Lower lobe of right lung (tissue), 2 donors: ENCODE measurements at places on chromosomes 2 and 18. TPM values are rescaled to one million over a fixed set of nuclear protein-coding genes. Genes with fewer than 3 reads are reported as not detected.

DNA sequence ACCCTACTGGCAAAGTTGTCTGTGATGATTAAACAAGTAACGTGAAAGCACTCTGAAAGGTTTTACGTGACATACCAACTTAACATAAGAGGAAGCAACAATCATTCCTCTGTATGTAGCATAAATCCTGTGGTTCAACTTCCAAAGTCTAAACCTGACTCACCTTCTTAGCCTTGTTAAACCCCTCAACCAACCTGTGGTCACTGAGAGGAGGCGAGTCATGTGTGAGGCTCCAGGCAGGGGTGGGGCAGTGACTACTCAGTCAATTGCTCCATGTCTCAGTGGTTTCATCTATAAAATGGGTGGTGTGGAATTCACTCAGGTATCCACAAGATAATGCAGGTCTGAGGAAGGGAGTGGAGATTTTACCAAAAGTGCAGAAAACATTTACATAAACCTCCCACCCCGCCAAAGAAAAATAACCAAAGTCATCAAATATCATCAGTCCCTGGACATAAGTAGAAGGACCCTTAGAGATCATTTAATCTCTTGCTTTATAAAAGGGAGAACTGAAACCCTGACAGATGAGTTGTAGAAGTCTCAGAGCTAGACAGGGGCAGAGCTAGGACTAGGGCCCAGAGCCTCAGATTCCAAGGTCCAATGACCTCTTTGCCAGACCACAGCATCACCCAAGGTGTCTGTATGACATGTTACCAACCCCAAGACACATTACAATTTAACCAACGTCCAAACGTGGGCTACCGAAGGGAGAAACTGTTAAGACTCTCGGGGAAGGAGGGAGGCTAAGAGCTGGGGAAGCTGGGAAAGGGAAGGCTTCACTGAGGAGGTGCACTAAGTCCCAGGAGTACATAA lies 3.7 kb upstream of the PCBP1 start:
- no peak overlapping the region for H3K4me3 ChIP-seq
- peaks cover 36% of the 10 kb centered on the region for H3K4me1 ChIP-seq
- H3K27me3 ChIP-seq, result no peaks in the 10 kb centered on the region
- no peak for DNase-seq
- peaks cover 55% of the 10 kb centered on the region for H3K36me3 ChIP-seq

GRCh38 chr18:22703883-22704585 lies 229.1 kb upstream of the RBBP8 start:
- no peaks in the 10 kb centered on the region for H3K27me3 ChIP-seq
- DNase-seq, result no peak
- H3K4me1 ChIP-seq, result peaks cover 12% of the 10 kb centered on the region
- no peak overlapping the region for H3K4me3 ChIP-seq
- no peak overlapping the region for H3K27ac ChIP-seq

NETO1 gene
- not detected for total RNA-seq

TCF7L1 gene
- total RNA-seq, result 17.1 TPM

TMEM37 gene
- 21.7 TPM for total RNA-seq
